ENCODE measurements at places on chromosomes 1 and 21.

- no peak for DNase-seq
These were observed 54.2 kb downstream of the TMEM53 start for GRCh38 chr1:44620072-44620471.

GRCh38 chr1:218865591-218865990 is 308.1 kb upstream of the LYPLAL1 start:
- DNase-seq, result no peak

DNA sequence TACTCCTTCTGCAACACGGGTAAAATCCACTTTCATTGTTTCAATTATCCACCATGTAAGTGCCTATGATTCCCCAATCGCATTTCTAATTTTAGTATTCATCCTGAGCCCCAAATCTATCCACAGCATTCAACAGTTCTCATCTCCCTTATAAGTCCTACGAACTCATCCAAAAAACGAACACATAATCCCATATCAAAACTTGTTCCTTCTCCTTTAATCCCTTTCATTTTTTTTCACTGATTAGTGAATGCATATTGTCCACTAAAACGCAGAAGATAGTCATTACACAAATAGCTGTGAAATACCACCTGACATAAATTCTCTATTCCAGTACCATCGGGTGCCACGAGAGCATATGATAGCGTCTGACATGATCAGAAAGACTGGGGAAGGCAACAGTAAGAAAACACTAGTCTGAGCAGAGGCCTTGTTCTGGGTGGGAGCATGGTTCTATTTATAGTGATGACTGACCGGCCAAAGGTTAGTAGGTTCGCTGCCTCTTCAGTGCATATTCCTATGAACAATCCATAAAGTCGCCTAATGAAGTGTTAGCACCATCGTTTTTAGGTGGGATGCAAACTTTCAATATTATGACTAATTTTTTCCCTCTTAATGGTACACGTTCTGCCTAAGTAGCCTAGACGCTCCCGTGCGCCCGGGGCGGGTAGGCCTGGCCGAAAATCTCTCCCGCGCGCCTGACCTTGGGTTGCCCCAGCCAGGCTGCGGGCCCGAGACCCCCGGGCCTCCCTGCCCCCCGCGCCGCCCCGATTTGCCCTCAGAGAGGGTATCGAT is 648 bp downstream of the ATP5PF start:
- DNase-seq, result no peak

DNA sequence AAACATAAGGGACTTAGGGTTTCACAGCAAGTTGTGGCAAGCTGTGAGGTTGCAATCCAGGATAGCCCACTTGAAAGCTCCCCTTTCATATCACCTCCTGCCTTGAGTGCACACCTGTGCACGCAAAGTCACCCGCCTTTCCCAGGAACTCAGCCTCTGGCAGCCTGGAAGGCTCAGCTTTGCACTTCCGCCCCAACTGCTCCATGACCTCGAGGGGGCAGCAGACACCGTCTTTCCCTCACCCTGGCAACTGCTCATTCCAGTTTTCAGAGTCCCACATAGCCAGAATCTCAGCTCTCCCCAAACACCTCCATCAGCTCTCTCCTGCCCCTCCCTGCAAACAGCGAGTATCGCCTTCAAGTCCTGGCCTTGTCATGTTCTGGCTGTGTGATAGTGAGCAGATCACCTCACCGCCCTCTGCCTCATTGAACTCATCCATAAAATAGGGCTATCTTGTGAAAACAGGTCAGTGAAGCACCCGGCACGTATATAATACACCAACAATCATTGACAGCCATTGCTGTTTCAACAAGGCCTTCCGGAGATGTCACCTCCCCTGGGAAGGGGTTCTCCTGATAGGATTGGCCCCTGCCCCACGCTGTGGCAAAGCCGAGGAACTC is 32.2 kb upstream of the EPB41 start:
- peak; percentile 79 for DNase-seq

DNA sequence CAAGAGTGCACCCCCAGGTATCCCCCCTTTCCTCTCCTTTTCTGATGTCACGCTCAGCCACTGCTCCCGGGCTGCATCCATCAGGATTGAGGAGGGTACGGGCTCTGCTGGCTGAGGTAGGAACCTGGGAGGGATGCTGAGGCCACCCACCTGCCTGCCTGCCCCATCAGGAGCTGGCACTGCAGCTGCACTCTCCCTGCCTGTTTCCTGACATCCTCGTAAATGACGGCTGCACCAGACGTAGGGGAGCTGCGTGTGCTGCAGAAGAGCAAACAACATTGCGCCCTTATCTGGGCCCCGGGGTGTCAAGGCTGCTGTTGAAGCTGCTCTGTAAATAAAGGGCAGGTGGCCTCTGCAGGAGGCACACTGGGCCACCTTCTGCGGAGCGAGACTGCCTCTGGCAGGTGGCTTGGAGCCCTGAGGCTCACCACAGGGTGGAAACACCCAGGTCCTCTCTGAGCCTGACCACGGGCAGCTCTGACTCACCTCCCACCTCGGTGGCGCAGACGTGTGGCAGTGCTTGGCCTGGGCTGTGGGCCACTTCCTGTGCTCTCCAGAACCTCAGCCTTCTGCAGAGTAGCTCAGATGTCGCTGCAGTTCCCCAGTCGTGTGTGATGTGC is 30.9 kb downstream of the SNAP47 start:
- peak; percentile 43 for DNase-seq

- no peak for DNase-seq
These were observed 1.6 kb upstream of the TAS1R2 start for GRCh38 chr1:18861082-18861481.

- DNase-seq, result peak; percentile 66
These were observed 176.6 kb upstream of the DAB1 start for GRCh38 chr1:57600424-57600823.

DNA sequence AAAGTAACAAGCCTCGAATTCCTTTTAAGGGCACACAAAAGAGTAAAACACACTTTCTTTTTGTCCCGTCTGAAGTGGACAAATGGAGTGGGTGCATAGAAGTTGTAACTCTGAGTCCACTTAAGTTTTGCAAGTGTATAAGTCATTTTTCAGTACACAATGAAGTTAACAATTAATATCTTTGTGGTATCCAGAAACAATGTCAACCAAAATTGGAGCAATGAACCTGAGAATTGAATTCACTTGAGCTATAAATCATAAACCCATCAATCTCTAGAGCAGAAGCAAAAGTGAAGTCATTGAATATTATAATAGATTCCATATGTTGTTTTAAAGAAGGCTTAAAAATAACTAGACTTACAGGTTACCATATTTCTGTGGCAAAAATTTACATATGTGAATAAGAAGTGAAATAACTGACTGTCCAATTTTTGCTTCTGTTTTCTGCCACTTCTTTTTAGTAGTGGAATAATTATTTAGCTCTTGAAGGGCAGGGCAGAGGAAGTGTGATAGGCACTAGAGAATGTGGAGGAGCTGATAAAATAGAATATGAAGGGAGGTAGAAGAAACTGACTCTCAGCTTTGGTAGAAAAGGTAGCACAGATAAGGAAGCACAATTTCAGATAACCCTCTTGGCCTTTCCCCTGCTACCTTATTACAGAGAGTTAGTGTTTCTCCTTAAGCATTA is 73.9 kb upstream of the RGL1 start:
- no peak for DNase-seq

GRCh38 chr1:193471981-193472380 is 285.6 kb upstream of the B3GALT2 start:
- no peak for DNase-seq

DNA sequence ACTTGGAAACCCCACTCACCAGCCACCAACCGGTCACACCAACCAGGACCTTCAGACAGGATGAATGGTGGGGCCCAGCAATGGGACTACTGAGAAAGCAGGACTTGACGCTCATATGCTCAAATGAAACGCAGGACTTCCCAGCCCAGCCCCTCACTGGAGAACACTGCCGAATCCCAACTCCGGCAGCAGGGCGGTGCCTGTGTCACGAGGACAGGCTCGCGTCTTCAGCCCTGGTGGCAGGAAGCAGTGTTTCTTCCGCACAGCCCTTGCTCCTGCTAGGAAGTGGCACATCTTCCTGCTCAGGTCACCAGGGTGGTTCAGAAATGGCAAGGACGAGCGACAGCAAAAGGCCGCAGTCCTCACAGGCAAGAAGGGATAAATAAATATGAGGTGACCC is 38.9 kb downstream of the CD58 start:
- peak; percentile 47 for DNase-seq

- no peak for DNase-seq
These were observed 19.6 kb downstream of the EDN2 start for GRCh38 chr1:41464885-41465284.

- no peak for DNase-seq
These were observed 35.6 kb upstream of the NEK7 start for GRCh38 chr1:198121056-198121826.

GRCh38 chr1:19756480-19756879 is 43.2 kb downstream of the TMCO4 start:
- DNase-seq, result no peak

DNA sequence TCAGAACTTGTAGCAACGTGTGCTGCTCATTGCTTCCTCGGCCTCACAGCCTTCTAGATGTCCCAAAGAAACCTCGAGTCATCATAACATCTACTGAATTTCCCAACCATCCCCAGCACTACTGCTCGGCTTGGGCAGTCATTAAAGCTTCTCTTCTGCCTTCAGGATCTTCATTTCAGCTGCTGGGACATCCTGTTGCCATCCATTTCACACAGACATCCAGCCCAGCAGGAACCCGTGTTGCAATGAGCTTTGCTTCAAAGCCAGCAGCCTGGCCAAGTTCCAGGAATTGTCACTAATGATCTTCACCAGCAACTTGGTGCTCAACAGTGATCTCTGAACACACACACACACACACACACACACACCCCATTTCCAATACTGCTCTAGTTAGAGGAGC is 18.5 kb downstream of the WLS start:
- no peak for DNase-seq

DNA sequence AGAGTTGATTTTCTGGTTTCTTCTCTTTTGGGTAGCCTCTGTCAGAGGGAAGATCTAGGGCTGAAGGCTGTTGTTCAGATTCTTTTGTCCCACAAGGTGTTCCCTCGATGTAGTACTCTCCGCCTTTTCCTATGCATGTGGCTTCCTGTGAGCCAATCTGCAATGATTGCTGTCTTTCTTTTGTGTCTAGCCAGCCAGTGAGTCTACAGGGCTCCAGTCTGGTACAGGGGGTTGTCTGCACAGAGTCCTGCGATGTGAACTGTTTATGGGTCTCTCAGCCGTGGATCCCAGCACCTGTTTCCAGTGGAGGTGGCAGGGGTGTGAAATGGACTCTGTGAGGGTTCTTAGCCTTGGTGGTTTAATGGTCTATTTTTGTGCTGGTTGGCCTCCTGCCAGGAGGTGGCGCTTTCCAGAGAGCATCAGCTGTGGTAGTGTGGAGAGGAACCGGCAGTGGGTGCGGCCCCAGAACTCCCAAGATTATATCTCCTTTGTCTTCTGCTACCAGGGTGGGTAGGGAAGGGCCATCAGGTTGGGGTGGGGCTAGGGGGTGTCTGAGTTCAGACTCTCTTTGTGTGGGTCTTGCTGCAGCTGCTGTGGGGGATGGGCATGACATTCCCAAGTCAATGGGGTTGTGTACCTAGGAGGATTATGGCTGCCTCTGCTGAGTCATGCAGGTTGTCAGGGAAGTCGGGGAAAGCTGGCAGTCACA is 81.3 kb upstream of the C21orf91 start:
- DNase-seq, result no peak

- no peak for DNase-seq
These were observed 154.1 kb downstream of the CLIC6 start for GRCh38 chr21:34822942-34823341.

- no peak for DNase-seq
These were observed 682.4 kb upstream of the ADAMTS5 start for GRCh38 chr21:27649323-27649722.

- no peak for DNase-seq
These were observed 319.1 kb upstream of the SGIP1 start for GRCh38 chr1:66214901-66215300.

DNA sequence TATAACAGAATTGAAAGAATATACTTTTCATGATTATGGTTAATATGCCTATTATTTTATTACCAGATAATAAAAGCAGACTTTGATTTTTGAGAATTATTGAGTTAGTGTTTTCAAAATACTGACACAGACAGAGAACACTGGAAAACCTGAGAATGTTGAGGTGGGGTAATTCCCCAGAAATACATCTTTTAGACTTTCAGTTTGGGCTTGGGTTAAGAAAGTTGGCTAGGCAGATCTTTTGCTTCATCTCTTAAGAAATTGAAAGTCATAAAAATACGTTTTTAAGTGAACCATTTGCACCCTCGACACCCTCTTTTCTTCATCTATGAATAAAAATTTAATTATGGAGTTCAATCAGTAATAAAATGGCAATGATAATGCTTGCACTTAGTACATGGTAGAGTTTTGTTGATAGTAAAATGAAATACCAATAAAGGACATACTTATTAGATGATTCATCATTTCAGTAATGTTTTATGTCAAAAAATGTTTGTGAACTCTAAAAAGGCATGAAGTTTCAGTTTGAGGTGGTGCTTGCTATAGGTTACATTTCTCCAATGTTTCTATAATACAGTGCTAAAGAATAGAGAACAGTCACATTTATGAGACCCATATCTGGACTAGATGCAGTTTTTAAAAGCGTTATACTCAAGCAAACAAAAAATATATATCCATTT is 1.9 kb upstream of the SAMSN1 start:
- no peak for DNase-seq

DNA sequence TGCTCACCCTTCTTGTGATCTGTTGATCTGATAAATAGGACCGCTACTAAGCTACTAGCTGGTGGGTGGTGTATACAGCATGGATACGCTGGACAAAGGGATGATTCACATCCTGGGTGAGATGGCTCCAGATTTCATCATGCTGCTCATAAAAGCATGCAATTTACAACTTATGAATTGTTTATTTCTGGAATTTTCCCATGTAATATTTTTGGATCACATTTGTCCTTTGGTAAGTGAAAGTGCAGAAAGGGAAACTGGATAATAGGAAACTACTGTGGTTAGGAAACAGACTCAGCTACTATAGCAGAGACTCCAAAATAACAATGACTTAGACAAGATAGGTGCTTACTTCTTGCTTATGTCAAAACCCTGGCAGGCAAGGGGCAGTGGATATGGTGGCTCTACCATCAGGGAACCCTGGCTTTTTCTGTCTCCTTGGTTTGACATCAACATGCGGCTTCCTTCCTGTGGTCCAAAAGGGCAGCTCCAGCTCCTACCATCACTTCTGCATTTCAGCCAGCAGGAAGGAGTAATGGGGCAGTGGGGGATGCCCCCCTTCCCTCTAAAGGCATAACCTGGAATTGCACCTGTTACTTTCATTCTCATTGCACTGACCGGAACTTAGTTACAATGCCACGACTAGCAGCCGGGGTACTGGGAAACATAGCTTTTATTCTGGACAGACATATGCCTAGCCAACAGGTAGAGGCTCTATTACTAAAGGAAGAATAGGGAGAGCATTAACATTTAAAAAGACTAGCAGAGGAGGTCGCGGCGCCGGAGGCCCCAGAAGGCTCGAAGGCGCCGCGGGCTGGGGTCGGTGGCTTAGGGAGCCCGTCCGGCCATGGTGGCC is 13.8 kb upstream of the AK2 start:
- peak; percentile 42 for DNase-seq
